ENCODE measurements at places on chromosomes 5 and 9. TPM values are rescaled to one million over a fixed set of nuclear protein-coding genes. Genes with fewer than 3 reads are reported as not detected.

PLPP7 gene
- total RNA-seq = not detected

MPDZ gene
- total RNA-seq = 10.9 TPM

MSX2 gene
- total RNA-seq = 5.6 TPM

TAF1L gene
- not detected for total RNA-seq

PCDHGA10 gene
- 1.4 TPM for total RNA-seq

SPATA31D4 gene
- total RNA-seq = not detected

SCGB3A2 gene
- total RNA-seq = not detected

PCDHB10 gene
- total RNA-seq = 1.2 TPM

PCDHGA9 gene
- 1.3 TPM for total RNA-seq

FCN2 gene
- total RNA-seq = not detected

RUFY1 gene
- total RNA-seq = 77.0 TPM

PCDHB13 gene
- total RNA-seq = 4.7 TPM

S100Z gene
- total RNA-seq = not detected

PDE8B gene
- total RNA-seq = not detected

DMRT3 gene
- not detected for total RNA-seq

SLC36A2 gene
- total RNA-seq = not detected

MCC gene
- total RNA-seq = 28.2 TPM

ROPN1L gene
- total RNA-seq = not detected

FOXD4L4 gene
- 1.2 TPM for total RNA-seq

GLDC gene
- total RNA-seq = 2.9 TPM

IL9 gene
- total RNA-seq = not detected

PCDHGA5 gene
- total RNA-seq = 0.25 TPM
